ENCODE measurements at places on chromosomes 6 and 20.

- no peak for DNase-seq
Measured at GRCh38 chr20:20404633-20405032, 36.7 kb downstream of the INSM1 start.

DNA sequence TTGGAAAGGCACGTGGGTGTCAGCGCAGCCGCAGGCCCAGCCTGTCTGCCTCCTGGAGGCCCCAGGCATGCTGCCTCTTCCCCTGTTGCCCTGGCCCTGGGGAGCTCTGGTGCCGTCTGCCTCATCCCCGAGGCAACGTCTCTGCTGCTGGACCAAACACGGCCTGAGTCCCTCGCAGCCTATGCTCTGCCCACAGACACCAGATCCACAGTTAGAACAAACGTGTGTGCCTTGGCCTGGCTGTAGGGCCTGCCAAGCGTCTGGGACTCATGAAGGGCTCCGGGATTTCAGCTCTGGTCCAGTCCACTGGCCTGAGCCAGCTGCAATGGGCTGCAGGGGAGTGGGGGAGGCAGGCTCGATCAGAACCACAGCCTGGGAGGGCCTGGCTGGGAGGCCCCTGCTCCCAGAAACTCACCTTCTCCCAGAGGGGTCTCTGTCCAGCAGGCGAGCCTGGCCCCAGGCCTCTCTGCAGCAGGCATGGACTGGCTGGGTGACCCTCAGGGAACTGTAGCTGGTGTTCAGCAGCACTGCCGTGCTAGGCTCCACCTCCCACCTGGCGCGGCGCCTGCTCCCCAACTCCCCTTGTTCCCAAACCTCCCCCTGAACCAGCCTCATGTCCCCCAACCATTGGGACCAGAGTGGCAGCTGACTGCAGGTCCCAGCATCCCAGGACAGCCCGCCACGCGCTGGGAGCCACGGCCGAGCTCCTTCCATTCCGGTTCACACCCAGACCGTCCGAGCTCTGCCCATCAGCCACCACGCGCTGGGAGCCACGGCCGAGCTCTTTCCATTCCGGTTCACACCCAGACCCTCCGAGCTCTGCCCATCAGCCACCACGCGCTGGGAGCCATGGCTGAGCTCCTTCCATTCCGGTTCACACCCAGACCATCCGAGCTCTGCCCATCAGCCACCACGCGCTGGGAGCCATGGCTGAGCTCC is 197.0 kb downstream of the DLL1 start:
- no peak for DNase-seq

GRCh38 chr6:23994013-23994412 is 132.0 kb upstream of the NRSN1 start:
- no peak for DNase-seq

DNA sequence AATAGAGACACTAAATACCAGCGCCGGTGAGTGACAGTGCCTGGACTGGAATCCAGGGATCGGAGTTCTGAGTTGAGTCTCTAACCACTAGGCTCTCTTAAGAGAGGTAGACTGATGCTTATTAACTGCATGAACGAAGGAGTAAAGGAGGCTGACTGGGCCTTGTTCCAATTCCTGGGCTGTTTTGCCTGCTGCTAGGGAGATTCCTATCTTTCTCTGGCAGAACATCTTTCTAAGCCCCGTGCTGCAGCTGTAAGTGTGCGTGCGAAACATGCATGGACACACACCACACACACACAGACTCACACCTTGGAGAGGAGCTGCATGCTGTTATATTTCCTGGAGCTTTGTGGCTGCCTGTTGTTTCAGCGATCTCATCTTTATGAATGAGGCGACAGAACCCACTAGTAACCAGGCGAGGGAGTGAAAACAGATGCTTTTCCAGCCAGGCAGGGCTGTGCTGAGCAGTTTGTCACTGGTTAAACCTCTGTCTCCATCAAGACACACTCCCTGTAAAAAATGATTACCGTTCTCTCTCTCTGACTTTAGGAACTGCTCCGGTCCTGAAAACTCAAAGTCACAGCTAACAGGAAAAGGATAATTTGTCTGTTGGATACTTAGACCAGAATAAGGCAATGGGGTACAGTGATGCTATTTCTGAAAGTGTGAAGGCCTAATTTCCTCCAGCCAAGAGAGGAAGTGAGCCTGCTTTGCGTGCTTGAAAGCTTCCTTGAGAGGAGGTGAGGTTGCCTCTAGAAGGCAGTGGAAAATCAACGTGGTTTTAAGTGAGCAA is 157.4 kb upstream of the ZNF217 start:
- DNase-seq: peak; percentile 77

DNA sequence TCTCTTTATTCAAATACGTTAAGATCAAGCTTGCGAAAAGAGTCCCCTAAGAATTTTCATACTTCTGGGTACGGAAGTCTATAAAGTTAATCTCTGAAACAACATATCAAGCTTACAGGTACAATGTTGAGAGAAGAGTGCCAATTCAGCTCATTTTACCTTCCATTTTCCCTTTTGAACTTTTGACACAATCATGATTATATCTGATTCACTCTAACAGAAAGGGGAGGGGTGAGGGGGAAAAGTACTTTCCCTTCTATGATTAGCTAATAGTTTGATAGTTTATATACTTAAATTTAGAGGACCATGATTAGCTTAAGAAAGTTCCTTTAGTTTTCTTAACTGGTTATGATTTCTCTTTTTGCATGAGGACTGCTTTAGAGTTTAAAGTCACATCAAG is 33.5 kb downstream of the SNX3 start:
- DNase-seq: no peak

DNA sequence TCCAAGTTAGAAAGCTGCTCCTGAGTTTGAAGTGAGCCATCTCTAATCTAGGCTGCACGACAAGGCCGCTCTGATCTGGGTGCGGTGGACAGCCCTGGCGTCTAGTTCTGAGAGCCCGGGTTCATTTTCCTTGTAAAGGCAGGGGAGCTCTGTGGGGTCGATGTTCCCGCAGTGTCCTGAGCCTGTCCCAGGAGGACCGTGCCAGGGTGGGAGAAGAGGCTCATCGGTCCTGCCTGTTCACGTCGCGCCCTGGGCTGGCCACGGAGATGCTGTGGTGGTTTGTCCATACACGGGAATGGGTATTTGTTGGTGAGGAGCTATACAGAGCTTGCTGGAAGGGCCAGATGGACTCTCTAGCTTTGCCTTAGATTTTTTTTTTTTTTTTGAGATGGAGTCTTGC is 27.0 kb downstream of the PSMG4 start:
- DNase-seq: no peak

DNA sequence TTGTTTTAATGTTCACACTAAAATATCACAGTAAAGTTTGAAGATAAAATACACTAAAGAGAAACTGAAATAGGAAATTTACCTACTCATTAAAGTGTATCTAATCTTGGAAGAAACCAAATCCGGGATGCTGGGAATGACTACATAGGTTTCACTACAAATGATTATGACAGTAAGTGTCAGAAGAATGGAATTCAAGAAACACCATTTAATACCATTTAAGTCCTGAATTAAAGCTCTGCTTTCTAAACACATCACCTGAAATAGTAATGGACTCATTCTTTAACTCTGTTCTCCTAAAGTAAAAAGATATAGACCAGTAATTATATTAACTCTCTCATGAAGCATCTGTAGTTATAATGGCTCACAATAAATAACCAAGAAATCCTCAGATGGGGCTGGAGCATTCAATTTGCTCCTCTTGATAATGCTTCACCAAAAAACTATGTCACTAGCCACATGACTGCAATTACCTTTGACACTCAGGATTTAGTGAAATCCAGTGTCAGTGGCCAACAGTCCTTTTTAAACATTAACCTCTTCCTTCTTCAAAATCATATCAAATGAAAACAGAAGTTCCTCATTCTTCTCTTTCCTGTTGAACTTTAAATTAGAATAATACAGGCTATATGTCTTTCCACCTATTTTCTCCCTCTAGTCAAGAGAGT is 41.4 kb downstream of the MAP7 start:
- no peak for DNase-seq

- DNase-seq: peak; percentile 67
Measured at GRCh38 chr6:5025911-5026819, 22.3 kb upstream of the RPP40 start.

GRCh38 chr20:63183422-63184146 is 32.3 kb downstream of the YTHDF1 start:
- DNase-seq: peak; percentile 17

DNA sequence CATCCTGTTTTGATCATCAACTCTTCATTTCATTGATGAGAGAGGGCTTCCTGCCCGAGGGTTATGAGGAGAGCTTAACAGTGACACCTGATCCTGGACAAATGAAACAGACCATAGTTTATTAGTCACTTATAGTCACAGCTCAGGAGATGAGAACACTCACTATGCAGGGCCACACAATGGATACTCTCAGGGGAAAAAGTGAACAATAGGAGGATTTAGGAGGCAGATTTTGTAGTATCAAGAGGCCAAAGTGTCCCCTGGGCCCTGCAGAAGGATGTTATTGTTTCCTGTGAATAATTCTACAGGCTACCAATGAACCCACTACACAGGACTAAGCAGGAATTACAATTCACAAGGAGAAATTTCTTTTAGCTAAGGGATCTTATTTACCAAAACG is 772.8 kb upstream of the MAN1A1 start:
- DNase-seq: no peak

DNA sequence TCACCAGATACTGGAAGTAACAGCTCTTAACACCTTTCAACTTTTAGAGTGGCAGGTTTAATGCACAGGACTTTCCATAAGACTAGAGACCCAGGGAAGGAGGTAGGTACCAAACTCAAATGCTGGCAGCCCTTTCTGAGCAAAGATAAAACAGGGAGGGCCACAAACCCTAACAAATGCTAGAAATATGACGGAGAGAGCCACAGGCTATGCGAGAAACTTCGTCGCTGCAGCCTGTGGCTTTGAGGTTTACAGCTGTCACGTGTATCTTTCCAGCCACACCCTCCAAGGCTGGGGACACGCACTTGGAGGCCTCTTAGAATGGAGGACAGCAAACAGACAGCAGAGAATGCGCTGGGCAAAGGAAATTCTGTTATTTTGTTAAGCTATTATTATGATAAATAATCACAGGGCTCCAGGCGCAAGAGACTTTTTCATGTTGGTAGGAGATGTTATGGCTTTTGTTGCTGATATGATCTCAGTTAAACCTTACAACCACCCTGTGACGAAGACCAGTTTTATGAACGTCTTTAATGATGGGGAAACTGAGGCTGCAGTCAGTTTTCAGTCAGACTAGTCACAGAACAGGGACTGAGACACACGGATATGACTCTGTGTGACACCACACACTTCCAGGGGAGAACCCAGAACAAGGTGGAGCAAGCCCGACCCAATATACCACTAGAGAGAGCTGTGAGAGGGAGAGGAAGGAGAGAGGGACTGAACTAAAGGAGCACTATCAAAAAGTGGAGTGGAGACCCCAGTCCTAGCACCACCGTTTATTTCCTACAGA is 2.0 kb downstream of the TRAM2 start:
- peak; percentile 85 for DNase-seq

- no peak for DNase-seq
Measured at GRCh38 chr6:150537491-150537890, 62.2 kb upstream of the PLEKHG1 start.

DNA sequence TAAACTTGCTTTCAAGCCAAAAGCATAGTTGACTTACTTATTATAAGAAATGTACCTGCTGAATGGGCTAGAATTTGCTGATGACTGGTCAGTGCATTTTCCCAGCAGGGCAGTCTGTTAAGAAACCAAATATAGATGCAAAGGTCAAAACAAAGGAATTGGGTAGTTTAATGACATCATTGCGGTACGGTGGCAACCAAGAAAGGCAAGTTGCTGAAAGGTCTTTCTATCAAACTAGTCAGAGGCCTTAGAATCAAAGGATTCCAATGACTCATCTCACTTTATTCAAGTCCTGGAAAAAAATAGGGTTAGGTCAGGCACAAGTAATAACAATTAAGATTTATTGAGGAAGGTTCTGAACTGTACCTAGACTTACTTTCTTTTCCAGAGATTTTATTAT is 76.4 kb downstream of the KIZ start:
- no peak for DNase-seq

- DNase-seq: peak; percentile 59
Measured at GRCh38 chr20:35387334-35387733, 24.4 kb downstream of the UQCC1 start.

GRCh38 chr20:52985687-52986086 is 13.5 kb downstream of the TSHZ2 start:
- peak; percentile 5 for DNase-seq
